Neural progenitor cell (in vitro differentiated cells): ENCODE measurements at places on chromosomes 11 and 22. TPM values are rescaled to one million over a fixed set of nuclear protein-coding genes. Genes with fewer than 3 reads are reported as not detected.

GRCh38 chr22:20622650-20623339, 115.4 kb downstream of the MED15 start:
- no peak for DNase-seq

- no peak for DNase-seq
Measured at GRCh38 chr11:102836290-102836875, 7.0 kb downstream of the MMP3 start.

GRCh38 chr22:33209930-33210784, 152.0 kb upstream of the SYN3 start:
- peak; percentile 64 for DNase-seq

GRCh38 chr11:126346586-126346940, 8.9 kb upstream of the ST3GAL4 start:
- no peak for DNase-seq

DNA sequence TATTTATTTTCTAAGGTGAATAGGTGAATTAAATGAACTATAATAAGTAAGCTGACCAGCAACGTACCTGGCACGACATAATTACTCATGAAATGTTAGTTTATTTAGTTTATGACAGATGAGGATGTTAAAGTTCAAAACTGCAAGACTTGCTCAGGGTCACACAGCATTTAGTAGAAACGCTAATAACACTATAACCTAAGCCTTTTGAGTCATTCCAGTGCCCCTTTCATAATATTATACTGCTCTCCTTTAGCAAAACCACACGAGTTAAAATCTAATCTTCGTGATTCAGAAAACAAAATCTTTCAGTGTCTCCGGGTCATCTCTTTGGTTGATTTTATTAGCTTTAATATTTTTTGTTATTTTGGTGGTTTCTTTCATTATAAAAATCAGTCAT, 39.6 kb downstream of the BTBD10 start:
- DNase-seq: no peak

GRCh38 chr11:69912161-69912910, 93.1 kb upstream of the FGF3 start:
- no peak for DNase-seq

DNA sequence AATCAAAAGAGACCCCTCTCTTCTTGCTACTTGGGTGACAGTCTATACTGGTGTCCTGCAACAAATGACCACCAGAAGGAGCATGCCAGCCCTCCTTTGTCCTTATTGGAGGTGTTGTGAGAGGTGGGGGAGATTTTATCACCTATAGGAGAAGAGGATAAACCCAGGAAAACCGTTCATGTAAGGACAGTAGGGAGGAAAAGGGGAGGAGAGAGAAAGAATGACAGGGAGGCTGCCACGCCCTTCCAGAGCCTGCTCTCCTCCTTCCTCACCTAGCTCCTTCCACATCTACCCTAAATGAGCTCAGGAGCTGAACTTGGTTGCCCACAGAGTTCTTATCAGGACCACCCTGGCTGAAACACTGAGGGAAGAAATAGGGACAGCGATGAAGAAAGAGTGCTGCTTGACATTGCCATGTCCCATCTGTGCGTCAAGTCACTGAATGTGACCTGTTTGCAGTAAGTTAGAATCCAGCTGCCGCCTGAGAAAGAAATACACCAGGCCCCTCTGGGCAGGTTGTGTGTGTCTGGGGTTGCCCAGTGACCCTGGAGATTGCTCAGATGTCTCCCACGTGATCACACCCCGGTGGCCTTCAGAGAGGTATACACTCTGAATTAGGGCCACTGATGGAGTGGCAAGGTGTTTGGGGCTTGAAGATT, 40.4 kb upstream of the ETS1 start:
- no peak for DNase-seq

GRCh38 chr11:70517988-70518907, 119.9 kb downstream of the CTTN start:
- no peak for DNase-seq

GRCh38 chr11:6387811-6388599, 2.3 kb upstream of the SMPD1 start:
- DNase-seq: no peak

GRCh38 chr11:120346233-120346632, 10.0 kb downstream of the ARHGEF12 start:
- DNase-seq: no peak

GRCh38 chr11:4559527-4560440, 14.8 kb downstream of the OR52M1 start:
- DNase-seq: no peak

DNA sequence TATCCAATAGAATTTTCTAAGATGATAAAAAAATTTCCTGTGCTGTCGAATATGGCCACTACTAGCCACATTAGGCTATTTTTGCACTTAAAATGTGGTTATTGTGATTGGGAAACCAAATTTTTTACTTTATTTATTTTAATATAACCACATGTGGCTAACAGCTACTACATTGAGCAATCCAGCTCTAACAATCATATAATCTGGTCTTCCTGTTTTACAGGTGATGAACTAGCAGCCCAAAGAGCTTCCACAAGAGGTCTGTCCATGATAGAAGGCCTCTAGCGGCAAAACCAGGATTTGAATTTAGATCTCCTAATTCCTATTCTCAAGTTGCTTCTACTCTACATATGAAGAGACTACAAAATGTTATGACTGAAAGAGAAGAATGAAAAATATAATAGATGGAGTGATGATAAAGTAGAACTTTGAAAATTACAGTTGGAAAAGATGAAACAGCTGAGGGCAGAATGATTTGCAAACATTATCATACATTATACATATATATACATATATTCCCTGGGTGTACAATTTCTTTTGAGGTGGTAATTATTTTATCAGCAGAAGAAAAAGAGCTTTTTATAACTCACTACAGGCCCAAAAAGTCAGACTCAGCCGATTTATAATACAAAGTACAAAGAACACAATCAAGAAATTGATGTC, 363.5 kb upstream of the PITPNB start:
- no peak for DNase-seq

- peak; percentile 81 for DNase-seq
Measured at GRCh38 chr11:13772223-13773046, 104.0 kb downstream of the FAR1 start.

- DNase-seq: peak; percentile 73
Measured at GRCh38 chr11:1410366-1411291, 20.9 kb downstream of the BRSK2 start.

DNA sequence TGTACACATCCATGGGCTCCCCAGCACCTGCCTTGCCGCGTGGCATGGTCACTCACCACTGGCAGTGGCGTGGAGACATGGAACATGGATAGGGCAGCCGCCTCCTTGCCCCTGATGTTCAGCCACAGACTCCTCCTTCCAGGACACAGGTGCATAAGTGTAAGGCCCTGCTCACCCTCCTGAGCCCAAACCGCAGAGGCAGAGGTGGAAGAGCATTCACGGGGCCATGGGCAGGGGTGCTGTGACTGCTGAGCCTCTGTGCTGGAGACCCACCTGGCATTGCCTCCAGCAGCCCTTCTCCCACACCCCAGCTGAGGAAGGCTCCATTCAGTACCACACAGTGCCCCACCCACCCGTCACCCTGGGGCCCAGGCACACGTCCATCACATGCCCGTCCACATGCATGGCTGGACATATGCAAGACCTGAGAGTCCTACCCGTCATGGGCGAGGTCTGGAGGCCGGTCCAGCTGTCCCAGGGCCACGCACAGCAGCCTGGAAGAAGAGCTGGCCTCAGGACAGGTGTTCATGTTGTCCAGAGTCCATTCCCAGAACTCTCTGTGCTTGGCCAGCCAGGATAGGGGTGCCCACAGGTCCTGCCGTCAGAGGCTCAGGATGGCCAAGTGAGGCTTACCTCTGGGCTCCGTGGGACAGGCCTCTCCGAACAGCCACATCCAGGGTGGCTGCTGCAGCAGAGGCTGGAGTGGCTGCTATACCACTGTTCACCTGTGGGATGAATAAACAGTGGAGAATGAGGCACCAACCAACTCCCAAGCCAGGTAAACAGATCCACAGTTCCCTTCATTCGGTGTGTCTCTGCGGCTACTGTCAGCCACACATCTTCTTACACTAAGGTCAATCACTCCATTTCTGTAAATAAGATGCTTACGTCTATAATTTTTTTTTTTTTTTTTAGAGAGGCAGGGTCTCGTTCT, 1.7 kb upstream of the TUBGCP6 start:
- DNase-seq: no peak

- DNase-seq: no peak
Measured at GRCh38 chr11:118241764-118242098, 10.4 kb downstream of the MPZL3 start.

GRCh38 chr11:45967506-45967905, 45.0 kb downstream of the LARGE2 start:
- DNase-seq: no peak

GRCh38 chr11:69076129-69076791, 27.5 kb downstream of the TPCN2 start:
- no peak for DNase-seq

DNA sequence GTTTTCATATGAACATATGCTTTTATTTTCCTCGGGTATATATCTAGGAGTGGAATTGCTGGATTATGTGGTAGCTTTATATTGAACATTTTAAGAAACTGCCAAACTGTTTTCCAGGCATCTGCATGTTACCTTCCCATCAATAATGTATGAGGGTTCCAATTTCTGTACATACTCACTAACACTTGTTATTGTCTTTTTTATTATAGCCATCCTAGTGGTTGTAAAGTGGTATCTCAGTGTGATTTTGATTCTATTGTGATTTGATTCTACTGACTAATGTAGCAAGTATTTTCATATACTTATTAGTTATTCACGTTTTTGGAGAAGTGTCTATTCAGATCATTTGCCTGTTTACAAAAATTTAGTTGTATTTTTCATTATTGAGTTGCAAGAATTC, 2.0 kb downstream of the ANO5 start:
- DNase-seq: no peak

DNA sequence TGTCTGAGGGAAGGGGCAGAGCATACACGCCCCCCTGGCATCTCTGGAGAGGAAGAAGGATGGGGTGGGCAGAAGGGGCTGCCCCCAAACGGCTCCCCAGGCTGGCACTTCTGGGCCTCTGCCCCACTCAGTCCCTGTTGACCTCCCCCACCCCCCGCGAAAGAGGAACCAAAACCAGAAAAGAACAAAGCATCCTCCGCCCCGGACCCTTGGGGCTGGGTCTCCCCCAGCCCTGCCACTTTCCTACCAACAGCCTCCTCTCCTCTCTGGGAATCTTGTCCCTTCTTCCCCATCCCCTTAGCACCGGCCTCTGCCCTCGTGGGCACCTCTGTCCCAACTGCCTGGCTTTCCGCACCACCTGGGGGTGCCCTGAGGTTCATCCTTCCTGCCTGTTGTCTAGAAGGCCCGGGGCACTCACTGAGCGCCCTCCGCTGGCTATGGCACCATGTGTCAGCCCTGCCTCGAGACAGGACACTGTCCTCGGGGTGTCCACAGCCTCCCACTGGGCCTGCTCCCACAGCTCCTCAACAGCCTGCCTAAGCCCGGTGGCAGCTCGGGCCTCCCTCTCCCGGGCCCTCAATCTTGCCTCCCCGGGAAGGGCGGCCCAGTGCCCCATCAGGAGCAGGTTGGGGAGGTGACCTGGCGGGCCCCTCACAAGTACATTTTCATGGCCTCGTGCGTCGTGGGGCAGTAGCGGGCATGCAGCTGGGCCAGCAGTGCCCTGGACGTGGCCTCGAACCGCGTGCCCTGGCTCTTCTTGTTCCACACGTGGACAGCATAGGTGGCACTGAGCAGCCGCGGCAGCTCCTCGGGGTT, 28.2 kb downstream of the A4GALT start:
- DNase-seq: no peak

DNA sequence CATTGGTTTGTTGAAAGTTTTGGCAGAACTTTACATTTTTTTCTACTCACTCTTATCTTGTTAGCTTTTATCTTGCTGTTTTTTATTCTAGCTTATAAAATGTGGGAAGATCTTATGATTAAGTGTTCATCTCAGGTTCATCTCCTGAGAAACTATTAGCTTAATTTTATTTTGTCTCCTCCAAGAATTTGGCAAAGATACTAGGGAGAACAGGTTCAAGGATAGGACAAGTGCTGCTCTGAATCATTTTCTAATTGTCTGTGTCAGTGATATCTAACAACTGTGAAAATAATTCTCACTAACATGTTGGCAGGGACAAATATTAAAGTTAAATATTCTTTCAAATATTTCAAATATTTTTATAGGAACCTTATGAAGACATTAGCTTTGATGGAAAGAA, 38.2 kb upstream of the FSHB start:
- DNase-seq: no peak

DNA sequence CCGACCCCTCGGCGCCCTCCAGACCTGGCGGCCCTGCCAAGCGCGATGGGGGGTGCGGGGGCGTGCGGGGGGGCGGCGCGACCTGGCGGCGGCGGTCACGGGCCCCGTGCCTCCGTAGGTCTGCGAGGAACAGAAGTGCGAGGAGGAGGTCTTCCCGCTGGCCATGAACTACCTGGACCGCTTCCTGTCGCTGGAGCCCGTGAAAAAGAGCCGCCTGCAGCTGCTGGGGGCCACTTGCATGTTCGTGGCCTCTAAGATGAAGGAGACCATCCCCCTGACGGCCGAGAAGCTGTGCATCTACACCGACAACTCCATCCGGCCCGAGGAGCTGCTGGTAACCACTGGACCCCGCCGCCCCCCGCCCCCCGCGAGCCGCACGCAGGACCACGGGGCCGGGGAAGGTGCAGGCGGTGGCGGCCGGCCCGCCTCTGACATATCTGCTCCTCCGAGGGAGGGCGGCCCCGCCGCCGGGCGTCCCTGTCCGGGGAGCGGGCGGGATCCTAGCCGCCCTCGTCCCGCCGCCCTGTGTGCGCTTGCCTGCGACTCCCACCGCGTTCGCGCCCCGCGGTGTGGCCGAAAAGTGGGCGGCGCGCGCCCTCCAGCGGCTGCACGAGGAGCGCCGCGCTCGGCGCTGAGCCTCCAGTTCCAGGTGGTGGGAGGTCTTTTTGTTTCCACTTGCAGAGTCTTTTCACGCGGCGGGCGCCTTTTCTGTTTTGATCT, 2.1 kb downstream of the CCND1 start:
- peak; percentile 93 for DNase-seq

SULT4A1 gene
- total RNA-seq: 14.2 and 15.7 TPM in 2 replicates

OR8D4 gene
- not detected in 2 replicates for total RNA-seq

IFITM10 gene
- total RNA-seq: 0.34 TPM in 1 of 2 replicates, not detected in the other

CRYBB2 gene
- 0.65 TPM in 1 of 2 replicates, not detected in the other for total RNA-seq

TOP3B gene
- total RNA-seq: 53.9 and 74.0 TPM in 2 replicates

TBX1 gene
- total RNA-seq: 0.06 TPM in 1 of 2 replicates, not detected in the other

MUC6 gene
- not detected in 2 replicates for total RNA-seq

LAYN gene
- total RNA-seq: 0.26 and 0.37 TPM in 2 replicates

ANKRD13D gene
- total RNA-seq: 21.0 and 29.2 TPM in 2 replicates

SMTN gene
- 14.1 and 24.0 TPM in 2 replicates for total RNA-seq

IL17RA gene
- total RNA-seq: 2.7 and 5.2 TPM in 2 replicates
